G401 (cell line): ENCODE measurements at places on chromosomes 3 and 15.

DNA sequence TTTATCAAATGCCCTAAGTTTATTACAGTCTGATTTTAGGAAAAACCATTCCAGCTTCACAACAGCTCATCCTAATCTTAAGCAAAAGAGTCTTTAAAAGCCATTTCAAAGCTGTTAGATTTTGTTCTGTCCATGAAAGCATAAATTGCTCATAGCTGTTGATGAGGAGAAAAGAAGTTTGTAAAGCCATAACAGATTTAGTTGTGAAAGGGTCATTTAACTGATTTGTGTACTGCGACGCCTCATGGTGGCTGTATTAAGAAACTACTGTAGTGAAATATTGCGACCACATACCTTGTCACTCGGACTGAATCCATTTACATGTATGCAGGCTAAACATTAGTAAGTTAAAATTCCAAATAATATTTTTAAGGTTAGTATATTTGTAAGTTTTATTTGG lies 20.9 kb downstream of the BBX start:
- DNase-seq: no peak

DNA sequence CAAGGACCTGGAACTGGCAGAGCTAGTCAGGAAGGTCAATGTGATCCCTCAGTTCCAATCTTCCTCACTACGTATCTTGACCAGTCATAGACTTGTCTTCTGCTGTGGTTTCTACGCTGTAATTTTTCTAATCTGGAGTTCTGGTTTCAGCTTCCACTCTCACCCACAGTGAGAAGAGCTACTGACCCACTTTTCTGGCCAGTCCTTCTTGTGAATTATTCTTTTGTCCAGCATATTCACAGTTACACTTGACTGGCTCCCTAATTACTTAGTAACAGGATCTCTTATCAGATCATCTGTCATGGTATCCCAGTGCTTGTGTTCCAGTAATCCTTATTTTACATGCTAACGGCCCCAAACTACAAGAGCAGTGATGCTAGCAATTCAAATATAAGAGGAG lies 72.4 kb upstream of the MME start:
- no peak for DNase-seq

DNA sequence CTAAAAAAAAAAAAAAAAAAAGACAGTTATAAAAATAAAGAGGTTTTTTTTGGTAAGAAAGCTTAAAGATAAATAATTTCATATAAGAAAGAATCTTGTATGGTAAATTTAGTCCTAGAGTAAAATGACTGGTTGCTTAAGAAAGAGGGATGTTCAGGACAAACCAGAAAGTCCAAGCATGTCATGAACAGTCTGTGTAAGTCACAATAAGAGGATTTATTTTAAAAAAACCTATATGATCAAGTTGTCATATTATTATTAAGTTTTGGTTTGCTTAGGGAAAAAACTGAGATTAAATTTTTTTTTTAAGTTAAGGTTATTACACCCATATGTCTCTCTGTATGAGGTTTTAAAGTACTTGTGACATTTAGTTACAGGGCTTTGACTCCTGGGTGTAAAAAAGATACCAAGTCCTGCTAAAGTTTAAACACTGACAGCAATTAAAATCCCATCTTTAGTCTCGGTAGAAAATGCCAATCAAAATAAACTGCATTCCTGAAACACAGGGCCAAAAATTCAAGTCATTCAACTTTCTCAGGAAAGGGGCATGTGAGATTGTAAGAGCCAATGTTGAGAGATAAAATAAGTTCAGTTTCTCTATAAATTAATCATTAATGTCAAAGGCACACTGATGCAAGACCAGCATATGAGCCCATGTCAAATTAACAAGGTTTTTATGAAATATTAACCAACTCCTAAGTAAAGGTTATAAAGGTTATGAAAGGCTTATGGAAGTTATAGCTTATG lies 8.5 kb upstream of the BDH1 start:
- no peak for DNase-seq

DNA sequence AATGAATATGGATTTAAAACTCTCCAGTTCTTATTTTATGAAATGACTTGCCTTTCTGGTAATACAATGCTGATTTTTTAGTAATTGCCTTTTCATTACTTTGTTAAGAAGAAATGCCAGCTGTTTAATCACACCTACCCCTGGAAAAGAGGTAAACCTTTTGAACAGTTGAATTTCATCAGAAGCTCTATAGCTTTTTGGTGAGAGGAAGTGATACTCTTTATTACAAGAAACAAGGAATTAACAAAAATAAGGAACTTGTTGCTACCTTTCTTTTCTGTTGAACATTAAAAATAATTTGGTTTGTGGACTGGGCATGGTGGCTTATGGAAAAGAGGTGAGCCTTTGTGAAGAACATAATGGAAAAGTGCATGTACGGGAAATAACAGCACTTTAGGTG lies 19.7 kb downstream of the BLOC1S6 start:
- no peak for DNase-seq

GRCh38 chr15:39580485-39581241 lies at the start of gene THBS1:
TSS of gene THBS1 (plus strand) at chr15:39581079. CDS start at chr15:39581858, 779 bp downstream.
- peak; percentile 29 for DNase-seq

DNA sequence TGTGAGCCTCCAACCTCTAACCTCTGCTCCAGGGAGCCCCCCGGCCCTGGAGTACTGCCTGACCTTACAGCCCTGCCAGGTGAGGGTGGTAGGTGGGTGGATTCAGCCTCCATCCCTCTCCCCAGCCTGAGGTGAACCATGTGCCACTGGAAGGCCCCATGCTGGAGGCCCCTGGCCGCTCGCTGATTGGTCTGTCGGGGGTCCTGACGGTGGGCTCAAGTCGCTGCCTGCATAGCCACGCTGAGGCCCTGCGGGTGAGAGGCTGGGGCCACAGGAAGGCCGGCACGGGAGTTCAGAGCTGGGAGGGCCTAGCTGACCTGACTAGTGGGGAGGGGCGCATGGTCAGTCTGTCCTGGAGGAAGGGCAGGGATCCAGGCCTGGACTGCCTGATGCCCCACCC lies 19.1 kb downstream of the NT5DC2 start:
- DNase-seq: no peak

DNA sequence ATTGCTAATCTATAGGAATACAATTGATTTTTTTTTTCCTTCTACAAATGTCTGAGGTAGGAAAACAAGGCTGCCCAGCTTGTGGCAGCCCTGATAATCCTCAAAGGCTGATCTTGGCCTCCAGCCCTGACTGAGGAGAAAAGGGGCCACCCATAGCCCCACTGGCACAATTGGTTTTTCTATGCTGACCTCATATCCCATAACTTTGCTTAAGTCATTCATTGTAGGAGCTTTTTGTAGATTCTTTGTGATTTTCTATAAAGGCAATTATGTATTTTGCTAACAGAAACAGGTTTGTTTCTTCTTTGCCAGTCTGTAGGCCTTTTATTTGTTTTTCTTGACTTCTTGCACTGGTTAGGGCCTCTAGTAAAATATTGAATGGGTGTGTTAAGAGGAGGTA lies 80.2 kb upstream of the C15orf39 start:
- DNase-seq: no peak

DNA sequence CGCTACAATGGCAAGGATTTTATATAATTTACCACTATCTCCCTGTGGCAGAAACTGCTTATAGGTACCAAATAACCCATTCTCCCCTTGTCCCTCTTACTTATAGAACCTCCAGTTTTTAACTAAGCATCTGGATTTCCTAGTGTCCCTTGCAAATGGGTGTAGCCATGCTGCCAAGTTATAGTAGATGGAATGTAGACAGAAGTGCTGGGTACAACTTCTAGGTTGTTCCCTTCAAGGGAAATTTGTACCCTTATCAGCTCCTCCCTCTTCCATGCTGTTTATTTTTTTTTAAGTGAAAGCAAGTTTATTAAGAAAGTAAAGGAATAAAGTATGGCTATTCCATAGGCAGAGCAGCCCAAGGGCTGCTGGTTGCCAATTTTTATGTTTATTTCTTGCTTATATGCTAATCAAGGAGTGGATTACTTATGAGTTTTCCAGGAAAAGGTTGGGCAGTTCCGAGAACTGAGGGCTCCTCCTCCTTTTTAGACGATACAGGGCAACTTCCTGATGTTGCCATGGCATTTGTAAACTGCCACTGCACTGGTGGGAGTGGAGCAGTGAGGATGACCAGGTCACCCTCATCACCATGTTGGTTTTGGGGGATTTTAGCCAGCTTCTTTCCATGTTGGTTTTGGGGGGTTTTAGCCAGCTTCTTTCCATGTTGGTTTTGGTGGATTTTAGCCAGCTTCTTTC lies 40.1 kb upstream of the TM4SF19 start:
- DNase-seq: no peak

DNA sequence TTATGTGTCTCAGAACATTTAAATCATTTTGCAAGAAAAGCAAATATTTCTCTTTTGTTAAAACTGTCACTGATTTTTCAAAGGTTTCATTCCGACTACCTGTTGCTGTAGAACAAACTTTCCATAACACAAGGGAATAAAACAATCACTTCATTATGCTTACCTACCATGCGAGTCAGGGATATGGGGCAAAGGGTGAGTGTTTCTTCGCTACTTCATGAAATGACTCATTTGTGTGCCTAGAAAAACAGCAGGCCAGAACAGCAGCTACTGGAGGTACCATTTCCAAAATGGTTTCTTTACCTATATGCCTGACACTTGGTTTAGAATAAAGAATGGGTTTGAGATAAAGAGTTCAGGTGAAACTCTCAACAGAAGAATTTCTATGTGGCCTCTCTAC lies 712.5 kb downstream of the PLOD2 start:
- DNase-seq: no peak

DNA sequence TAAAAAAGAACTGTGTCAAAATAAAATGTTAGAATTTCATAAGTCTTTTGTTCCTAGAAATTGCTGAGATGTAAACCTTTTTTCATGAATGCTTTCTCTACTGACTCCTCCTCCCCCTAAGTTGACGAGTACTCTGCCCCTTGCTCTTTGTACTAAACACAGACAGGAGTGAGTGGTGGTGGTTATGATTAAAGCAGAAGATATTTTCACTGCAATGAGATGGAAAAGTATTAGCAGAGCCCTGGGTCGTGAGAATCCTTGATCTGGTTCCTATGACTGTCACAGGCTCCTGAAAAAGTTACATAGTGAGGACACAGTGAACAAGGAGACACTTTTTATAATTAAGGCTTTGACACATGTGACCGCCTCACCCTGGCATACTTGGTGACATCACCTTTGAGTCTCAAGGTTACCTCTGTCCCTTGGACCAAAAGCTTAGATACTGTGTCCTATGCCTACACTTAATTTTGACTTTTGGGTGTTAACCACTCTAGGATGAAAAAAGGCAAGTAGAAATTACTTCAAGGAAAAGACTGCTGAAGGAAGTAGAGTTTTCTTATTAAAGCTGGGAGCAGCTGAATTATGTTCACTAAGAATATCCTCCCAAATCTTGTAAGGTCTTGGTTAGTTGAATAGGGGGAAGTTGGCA lies 130.4 kb upstream of the LYSMD4 start:
- DNase-seq: no peak

- DNase-seq: no peak
Measured at GRCh38 chr3:188274249-188274915, 120.4 kb downstream of the LPP start.

DNA sequence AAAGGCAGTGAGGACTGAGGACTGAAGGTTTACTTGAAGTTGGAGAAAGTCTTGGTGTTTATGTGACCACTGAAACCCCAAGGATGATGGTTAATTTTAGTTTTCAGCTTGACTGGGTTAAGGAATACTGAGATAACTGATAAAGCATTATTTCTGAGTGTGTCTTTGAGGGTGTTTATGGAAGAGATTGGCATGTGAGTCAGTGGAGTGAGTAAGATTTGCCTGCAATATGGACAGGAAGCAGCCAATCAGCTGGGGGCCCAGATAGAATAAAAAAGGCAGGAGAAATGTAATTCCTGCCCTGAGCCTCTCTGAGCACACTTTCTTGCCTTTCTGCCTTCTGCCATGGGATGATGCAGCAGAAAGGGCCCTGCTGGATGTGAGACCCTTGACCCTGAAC lies 92.4 kb downstream of the KBTBD8 start:
- no peak for DNase-seq

DNA sequence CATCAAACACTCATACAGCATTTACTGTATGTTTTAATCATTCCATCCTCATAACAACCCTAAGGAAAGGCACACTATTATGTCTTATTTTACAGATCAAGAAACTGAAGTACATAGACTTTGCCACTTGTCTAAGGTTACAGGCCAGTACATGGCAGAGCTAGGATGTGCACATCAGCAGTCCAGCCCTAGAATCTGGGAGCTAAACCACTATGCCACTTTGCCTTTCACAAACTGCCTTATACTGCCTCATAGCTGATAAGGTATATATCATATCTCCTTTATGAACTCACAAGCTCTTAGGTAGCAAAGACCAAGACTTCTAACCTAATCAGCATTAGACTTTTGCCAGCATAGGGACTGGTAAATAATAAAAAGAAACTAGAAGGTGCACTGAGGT lies 49.1 kb downstream of the MYO9A start:
- no peak for DNase-seq

DNA sequence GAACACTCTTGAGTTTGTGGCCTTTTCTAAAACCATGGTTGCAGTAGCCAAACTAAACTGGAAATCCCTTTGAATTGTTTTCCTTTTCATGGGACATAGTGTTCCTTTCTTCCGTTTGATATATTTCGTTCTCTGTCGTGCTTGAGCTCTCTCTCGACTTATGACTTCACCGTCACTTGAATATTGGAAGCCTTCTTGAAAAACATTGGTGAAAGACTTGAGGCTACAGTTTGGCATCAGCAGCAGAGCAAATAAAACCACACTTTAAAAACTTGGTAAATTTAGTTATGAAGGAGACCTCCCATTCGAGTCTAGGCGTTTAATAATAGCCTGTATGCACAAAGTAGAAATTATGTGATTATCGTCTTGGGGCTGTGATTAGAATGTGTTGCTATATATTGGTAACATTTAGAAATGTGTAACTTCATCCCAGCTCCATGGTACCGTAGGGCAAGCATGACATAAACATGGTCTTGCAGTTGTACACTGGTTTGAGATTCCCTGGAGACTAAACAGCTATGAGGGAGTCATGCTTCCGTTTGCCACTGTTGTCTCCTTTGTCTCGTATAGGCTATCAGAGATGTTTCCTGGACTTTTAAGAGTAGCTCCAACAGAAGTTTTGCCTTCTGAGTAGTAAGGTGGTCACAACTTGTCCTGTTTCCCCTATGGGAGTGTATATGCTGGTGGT lies 122.3 kb downstream of the PTPRG start:
- no peak for DNase-seq

GRCh38 chr3:127970966-127971592 lies 56.0 kb downstream of the KBTBD12 start:
- DNase-seq: peak; percentile 90

DNA sequence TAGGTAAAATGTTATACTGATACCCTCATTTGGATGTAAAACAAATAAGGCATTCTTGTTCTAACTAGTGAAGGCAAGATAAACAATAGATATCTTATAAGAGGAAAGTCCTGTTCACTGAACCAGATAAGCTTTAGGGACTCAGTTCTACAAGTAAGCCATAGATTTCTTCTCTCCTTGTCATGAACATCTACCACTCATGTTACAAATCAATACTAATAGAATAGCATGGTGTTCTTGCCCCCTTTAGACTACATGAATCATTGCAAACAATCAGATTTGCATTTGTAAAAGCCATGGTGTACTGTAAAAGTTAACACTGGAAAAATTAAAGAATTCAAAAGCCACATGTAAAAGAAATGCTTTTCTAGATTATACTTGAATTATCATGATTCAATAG lies 500.1 kb downstream of the NLGN1 start:
- DNase-seq: no peak
